ENCODE measurements at places on chromosomes 3 and 15. TPM values are rescaled to one million over a fixed set of nuclear protein-coding genes. Genes with fewer than 3 reads are reported as not detected.

Gene TMEM108
- not detected for total RNA-seq

Gene MYL3
- total RNA-seq, result not detected

Gene UPK1B
- total RNA-seq, result 12.1 TPM

Gene SLC9C1
- total RNA-seq, result not detected

Gene OR5H2
- not detected for total RNA-seq

Gene ULK4
- total RNA-seq, result 6.2 TPM

Gene NOX5
- 0.30 TPM for total RNA-seq

Gene SLC2A2
- total RNA-seq, result not detected

Gene NANOGP8
- total RNA-seq, result not detected

Gene COMMD2
- total RNA-seq, result 38.4 TPM

Gene ZNF501
- not detected for total RNA-seq

Gene TRIM42
- total RNA-seq, result not detected

Gene PPIP5K1
- total RNA-seq, result 6.9 TPM

Gene ACTL6A
- total RNA-seq, result 48.9 TPM

Gene IQCH
- 1.8 TPM for total RNA-seq
